Stimulated activated effector memory CD8-positive, alpha-beta T cell treated with anti-CD3 and anti-CD28 coated beads, Interleukin-12 subunit alpha, Interleukin-12 subunit beta, amount 100 ng/mL, for 72 hours (primary cell): ENCODE measurements at places on chromosomes 7 and 10.

DNA sequence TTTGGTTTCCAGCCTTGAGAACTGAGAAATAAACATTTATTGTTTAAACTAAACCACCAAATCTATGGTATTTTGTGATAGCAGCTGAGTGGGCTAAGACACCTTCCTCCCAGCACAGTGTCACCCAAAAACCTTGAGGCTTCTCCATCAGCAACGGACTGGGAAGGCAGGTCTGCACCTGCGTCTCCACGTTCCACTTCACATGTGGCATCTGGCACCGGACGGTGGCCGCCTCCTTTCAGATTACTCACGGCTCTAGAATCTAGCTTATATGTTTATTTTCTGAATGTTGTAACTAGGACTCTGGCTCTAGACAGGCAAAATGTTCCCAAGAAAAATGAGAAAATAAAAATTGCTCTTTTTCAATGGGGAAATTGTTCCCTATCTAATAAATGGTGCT lies 201.0 kb downstream of the ADARB2 start:
- DNase-seq = no peak

GRCh38 chr10:132616170-132616995 lies 78.8 kb downstream of the INPP5A start:
- DNase-seq = peak; percentile 71

DNA sequence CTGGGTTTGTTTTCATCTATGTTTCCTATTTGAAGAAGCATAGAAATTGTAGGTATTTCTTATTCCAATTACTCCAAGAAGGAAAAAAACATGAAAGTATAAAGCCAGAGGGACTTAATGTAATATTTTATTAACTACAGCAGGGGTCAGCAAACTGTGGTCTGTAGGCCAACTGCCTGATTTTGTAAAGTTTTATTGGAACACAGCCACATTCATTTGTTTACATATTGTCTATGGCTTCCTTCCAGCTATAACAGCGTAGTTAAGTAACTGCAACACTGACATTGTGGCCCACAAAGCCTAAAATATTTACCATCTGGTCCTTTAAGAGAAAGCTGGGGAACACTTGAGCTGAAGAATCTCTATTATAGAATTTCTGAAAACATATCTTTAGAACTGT lies 306.2 kb downstream of the BICC1 start:
- no peak for DNase-seq

- DNase-seq = no peak
These were observed 129.5 kb upstream of the PCGF5 start for GRCh38 chr10:91090761-91091529.

- no peak for DNase-seq
These were observed 75.8 kb downstream of the PODXL start for GRCh38 chr7:131480384-131481315.

GRCh38 chr10:108620821-108621534 lies 1302.3 kb downstream of the XPNPEP1 start:
- no peak for DNase-seq

DNA sequence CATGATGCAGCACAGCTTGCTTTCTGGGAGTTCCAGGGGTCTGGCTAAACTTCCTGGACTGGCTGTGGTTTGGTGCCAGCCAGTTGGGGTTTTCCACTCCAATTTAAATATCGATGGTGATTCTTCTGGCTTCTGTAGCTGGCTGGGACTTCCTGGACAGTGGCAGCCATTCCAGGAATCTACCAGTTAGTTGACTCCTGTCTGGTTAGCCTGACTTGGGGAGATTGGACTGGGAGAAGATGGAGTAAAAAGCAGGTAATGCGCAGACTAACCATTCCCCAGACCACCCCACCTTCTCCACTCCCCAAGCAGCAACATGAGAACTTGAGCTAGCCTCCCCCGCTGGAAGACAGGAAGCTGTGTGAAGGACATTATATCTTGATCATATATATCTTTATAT lies 6.3 kb upstream of the PIP4K2A start:
- no peak for DNase-seq

- no peak for DNase-seq
These were observed 4.5 kb upstream of the CCDC6 start for GRCh38 chr10:59910867-59911266.

DNA sequence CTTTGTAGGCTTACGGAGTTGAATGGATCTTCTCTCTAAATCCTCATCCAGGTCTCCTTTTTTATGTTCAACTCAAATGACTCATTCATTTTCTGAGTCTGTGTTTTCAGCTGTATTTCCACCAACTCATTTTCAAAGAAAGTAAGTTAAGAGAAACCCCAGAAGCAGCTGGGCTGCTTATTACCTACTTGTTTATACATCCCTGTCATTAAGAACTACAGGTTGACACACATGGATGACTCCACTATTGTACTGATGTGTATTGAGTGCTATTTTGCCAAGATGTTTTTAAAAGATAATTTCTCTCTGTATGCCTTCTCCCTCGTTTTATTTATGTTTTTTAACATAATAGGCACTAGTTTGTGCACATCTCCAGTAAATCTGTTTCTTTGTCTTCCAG lies 41.9 kb downstream of the DGKI start:
- no peak for DNase-seq

GRCh38 chr10:22230158-22230833 lies 12.5 kb upstream of the EBLN1 start:
- no peak for DNase-seq

- DNase-seq = no peak
These were observed 507.3 kb upstream of the GALNT17 start for GRCh38 chr7:70624500-70625103.

DNA sequence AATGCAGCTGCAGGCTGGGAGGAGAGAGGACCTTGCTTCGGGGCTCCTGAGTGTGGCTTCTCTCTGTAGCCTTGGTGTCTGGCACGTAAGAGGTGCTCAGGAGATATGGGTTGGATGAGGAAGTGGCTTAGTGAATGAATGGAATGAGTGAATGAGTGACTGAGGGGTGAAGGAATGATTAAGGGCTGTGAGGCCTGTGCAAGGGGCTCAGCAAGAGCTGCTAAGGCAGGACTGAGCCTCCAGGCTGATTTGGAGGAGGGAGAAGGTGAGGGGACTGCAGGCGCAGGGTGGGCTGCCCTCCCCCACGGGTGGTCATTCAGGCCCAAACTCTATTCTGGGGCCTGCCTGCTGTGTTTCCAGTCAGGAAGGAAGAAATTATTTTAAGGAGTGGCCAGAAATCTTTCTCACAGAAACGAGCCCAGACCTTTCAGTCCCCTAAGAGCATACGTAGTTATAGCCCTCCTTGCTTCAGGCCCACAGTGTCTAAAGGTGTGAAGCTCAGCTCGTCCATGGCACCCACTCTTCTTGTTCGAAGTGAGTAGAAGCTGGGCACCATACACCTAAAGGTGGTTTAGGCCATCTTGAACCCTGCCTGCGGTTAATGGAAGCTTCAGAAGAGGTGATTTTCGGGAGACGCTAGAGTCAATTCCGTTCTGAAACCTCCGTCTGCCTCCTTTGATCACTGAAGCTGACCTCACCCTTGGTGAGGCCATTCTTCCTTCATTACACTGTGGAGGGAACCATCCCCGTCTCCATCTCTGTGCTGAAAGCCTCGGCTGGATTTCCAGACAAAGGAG lies 49.5 kb upstream of the SAMD8 start:
- DNase-seq = no peak
